NCI-H748 treated with DMSO at 0.1 percent for 48 hours (cell line): ENCODE measurements at places on chromosomes 1 and 21.

- no peak for DNase-seq
Observed at GRCh38 chr1:16019644-16020277, 1.9 kb upstream of the HSPB7 start.

GRCh38 chr1:219387211-219387610 lies 213.5 kb downstream of the LYPLAL1 start:
- peak; percentile 39 for DNase-seq

GRCh38 chr1:3548156-3548893 lies 63.0 kb downstream of the MEGF6 start:
- no peak for DNase-seq

GRCh38 chr1:109241841-109242345 lies 7.4 kb upstream of the CELSR2 start:
- DNase-seq, result no peak

GRCh38 chr1:192849011-192849410 lies 40.2 kb downstream of the RGS2 start:
- DNase-seq, result no peak
